ENCODE measurements at places on chromosomes 11 and 22.

DNA sequence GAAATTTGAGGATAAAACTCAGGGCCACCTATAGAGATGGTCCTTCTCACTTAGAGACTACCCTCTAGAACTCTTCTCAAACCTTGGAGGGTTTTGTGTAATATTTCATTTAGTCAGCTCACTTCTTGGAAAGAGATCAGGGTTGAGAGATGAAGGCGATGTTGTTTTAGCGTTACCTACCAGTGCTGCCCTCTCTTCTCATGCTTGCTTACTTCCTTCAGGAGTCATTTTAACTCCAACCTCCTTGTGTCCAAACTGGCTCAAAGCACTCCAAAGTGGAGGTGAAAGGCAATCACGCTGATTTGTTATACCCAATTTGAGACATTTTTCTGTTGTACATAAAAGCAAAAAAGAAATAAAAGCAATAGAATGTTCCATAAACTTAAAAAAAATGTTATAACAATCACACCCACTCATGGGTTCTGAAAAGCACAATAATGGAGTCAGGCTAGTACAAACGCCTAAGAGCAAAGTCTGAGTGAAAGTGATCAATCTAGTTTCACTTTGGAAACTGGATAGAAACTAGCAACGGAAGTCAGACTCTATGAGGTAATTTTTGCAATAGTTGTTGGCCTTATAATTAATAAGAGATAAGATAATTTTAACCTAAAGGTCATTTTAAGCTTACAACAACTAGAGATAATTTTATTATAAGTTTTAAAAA, 117.1 kb downstream of the MRTFA start:
- DNase-seq = no peak

DNA sequence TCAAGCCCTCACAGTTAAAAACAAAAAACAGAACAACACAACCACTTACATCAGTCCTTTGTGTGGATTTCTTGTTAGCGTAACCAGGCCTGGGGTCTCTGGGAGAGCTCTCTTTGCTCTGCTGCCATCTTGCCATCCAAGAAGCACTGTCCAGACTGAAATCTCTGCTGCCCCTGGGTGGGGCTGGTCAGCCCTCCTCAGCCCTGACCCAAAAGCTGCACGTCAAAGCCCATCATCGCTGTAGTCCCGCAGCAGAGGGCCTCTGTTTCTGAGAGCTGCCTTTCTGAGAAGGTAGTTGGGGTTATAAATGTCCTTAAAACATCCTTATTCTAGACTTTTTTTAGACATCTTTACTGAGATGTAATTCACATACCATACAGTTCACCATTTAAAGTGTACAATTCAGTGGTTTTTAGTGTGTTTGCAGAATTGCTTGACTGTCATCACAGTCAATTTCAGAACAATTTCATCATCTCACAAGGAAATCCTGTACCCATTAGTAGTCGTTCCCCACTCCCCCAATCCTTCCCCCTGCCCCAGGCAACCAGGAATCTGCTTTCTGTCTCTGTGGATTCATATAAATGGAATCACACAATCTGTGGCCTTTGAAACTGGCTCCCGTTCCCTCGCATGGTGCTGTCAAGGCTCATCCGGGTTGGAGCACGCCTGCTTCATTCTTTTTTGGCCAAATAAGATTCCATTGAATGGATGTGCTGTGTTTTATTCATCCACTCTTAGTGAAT, 94.9 kb downstream of the TBC1D22A start:
- DNase-seq = no peak

- peak; percentile 78 for DNase-seq
Observed at GRCh38 chr22:45009606-45010531, at the start of gene PHF21B. Gene PHF21B (minus strand): TSS chr22:45010005. CDS start chr22:45009549, 456 bp downstream.

DNA sequence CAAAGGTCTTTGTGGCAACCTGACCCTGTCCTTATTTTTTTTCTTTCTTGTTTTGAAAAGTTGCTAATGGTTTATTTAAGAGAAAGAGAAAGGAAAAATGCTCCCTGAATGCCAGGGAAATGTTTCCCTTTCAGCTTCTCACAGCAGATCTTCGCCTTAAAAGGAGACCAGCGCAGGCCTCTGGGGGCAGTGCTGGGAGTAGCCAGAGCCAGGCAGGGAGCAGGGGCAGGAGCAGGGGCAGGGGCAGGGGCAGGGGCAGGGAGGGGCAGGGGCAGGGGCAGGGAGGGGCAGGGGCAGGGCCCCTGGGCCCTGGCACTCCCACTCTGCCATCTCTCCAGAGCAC, 5.1 kb downstream of the MOB2 start:
- no peak for DNase-seq

DNA sequence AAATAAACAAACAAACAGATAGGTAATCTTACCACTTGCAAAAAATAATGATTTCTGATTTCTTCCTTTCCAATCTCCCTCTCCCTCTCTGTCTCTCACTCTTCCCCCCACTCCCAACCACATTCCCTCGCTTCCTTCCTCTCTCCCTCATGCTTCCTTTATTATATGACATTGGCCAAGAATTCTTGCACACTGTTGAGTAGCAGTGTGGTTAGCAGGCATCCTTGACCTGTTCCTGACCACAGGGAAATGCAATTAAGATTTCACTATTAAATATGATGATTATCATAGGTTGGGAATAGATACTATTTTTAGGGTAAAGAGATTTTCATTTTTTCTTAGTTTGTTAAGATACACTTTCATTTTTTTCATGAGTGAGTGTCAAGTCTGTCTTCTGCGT, 14.7 kb upstream of the PLAAT4 start:
- no peak for DNase-seq

DNA sequence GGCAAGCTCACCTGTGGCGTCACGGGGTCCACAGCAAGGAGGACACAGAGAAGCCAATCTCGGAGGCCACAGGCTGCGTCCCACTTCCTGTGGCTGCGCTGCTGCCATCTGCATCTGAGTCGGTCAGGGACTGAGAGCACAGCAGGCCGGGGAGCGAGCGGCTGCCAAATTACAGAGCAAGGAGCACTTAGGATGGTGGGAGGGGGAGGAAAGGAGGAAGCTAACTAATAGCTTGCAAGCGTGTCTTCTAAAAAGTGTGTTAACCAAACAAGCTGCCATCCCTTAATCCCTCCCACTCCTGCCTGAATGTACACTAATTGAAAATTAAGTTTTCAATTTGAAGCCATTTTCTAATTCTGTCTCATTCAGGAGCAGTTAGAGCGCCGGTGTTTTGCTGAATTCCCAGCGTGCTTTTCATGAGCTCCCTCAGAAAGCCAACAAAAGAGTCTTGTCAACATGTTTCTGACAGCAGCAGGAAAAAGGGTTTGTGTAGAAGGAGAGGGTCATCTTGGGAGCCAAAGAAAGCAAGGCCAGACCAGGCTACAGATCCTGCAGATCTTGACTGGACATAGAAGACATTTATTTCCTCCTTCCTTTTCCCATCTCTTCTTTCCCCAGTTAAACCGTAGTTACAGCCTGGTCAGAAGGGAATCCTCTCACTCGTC, 42.4 kb upstream of the API5 start:
- no peak for DNase-seq

- no peak for DNase-seq
Observed at GRCh38 chr22:22519591-22519990, 479 bp downstream of the ZNF280A start.

- DNase-seq = no peak
Observed at GRCh38 chr11:105862736-105863367, 159.2 kb downstream of the MSANTD4 start.

- DNase-seq = peak; percentile 94
Observed at GRCh38 chr22:50469377-50470305, 5.2 kb downstream of the SBF1 start.

DNA sequence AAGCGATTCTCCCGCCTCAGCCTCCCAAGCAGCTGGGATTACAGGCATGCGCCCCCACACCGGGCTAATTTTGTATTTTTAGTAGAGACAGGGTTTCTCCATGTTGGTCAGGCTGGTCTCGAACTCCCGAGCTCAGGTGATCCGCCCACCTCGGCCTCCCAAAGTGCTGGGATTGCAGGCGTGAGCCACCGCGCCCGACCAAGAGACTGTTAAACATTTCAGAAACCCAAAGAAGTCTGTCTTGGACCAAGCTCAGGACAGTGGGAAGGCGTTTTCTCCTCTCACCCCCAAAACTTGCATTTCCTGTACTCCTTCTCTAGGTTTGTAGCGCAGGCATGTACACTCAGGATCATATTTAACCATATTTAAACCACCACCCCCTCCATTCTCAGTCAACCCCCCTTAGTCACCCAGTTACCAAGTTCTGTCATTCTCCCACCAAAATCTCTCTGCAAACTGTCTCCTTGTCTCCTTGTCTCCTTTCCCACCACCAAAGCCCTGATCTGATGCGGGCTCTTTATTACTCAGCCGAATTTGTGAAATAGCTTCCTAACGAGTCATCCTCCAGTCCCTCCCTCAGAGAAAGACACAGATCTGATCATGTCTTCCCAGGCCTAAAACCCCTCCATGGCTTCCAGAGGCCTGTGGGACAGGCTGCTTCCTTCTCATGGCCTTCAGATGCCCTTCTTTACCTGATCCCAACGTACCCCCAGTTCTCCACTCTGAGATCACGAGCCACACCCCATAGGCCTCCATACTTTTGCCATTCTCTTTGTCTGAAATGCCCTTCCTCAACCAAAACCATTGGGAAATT, 29.0 kb upstream of the CREB3L1 start:
- DNase-seq = no peak

GRCh38 chr11:85127349-85127748, 499.8 kb downstream of the DLG2 start:
- no peak for DNase-seq

GRCh38 chr22:23718371-23719165, 27.8 kb downstream of the RGL4 start:
- no peak for DNase-seq

DNA sequence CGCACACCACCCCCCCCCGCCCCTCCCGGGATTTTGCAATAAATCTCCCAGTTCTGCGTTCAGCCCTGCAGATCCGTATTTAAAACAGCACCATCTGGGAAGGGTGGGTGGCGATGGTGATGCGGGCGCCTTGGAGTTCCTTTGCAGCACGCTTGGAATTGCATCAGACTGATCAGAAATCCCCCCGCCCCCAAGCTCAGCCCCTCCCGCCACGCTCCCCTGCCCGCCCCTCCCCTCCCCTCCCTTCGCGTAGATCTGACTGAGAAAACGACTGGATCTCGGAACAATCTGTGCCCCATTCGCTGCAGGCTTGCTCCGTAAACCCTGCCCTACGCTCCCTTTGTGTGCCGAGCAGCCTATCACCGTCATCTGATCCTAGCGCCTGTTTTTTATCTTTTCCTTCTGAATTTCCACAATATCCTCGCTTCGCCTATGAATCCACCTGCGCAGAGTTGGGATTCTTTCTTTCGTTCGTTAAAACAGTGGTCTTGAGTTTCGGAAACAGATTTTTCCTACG, 18.1 kb upstream of the BDNF start:
- DNase-seq = no peak

DNA sequence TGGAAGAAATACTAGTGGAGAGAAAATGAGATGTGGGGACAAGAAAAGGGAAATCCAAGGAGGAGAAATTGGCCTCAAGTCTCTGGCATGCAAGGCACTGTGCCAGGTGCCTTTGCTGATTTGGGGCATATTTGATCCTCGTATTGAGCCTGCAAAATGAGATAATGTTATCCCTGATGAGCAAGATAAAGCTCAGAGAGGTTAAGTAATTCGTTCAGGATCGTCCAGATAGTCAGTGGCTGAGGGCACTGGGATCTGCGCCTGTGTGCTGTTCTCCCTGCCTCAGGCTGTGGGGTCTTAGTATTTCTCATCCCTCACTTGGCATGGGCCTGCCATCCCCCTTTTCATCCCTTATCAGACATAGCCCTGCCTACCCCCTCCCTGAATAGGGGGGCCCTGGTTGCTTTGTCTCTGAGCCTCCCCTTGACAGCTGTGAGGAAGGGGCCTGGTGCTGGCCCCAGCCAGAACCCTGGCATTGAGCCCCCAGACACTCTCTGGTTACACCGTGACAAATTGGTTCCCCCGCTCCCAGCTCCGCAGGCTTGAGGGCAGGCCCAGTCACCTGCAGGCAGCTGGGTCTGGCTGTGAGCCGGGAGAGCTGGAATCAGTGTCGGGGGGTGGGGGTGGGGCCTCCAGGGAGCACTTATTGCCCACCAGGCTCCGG, 85.7 kb downstream of the NECTIN1 start:
- DNase-seq = no peak
